ENCODE measurements at places on chromosomes 11 and 22.

- no peak for DNase-seq
Measured at GRCh38 chr11:120285256-120285655, 39.8 kb upstream of the TLCD5 start.

DNA sequence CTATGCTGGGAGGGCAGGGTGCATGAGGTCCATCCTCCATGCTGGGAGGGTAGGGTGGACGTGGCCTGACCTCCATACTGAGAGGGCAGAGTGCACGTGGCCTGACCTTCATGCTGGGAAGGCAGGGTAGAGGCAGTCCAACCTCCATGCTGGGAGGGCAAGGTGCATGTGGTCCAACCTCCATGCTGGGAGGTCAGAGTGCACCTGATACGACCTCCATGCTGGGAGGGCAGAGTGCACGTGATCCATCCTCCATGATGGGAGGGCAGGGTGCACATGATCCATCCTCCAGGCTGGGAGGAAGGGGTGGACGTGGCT is 622.2 kb downstream of the BRD1 start:
- DNase-seq = no peak

GRCh38 chr22:39106326-39106725 is 9.3 kb downstream of the APOBEC3H start:
- DNase-seq = no peak

GRCh38 chr11:104946907-104947306 is 21.5 kb downstream of the CASP4 start:
- DNase-seq = no peak

GRCh38 chr22:41009222-41009948 is 58.2 kb downstream of the RBX1 start:
- no peak for DNase-seq

DNA sequence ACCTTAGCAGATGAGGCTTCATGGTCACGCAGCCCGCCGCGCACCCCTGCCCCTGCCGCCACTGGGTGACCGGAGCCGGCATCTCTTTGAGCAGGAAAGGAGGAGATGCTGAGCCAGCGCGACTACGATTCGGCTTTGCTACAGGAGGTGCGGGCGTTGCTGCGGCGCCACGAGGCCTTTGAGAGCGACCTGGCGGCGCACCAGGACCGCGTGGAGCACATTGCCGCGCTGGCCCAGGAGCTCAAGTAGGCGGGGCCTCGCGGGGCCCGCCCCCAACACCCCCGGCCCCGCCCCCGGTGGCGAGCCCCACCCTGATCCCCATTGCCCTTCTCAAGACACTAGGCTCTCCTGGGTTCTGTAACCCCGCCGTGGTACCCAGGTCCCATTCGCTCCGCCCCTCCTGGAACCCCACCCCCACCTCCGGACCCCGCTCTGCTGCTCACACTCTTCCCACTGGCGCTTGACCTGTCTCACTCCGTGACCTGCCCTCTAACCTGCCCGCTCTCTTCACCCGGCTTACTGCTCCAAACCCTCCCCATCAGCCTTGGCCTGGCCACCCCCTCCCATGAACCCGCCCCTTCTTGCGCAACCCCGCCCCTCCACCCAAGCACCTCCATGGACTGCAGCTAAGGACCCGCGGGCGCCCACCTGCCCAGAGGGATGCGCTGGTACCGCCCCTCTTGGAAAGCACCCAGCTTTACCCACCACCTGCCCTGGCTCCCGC is 9.1 kb downstream of the CTSF start:
- no peak for DNase-seq

DNA sequence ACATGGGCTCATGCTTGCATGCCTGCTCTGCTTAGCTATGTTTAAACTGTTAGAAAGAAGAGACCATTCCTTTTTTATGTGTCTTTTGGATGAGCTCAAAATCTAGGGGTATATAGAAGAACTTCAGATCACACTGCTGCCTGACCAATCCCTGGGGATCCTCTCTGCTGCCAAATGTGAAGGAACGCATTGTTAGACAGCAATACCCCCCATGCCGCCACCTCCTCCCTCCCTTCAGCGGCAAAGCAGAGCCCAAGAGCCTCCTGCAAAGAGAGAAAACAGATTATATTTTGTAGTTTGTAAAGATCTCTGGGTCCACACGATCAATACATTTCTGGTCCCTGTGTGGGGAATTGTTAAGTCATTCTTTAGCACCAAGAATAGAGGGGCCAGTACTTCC is 677.6 kb downstream of the NTM start:
- no peak for DNase-seq

- DNase-seq = no peak
Measured at GRCh38 chr11:102794382-102794781, 3.6 kb downstream of the MMP1 start.

Data from activated CD8-positive, alpha-beta memory T cell treated with anti-CD3 and anti-CD28 coated beads for 48 hours (primary cell).